NCI-H1436 treated with DMSO at 0.1 percent for 48 hours (cell line): ENCODE measurements at places on chromosomes 16 and 17.

DNA sequence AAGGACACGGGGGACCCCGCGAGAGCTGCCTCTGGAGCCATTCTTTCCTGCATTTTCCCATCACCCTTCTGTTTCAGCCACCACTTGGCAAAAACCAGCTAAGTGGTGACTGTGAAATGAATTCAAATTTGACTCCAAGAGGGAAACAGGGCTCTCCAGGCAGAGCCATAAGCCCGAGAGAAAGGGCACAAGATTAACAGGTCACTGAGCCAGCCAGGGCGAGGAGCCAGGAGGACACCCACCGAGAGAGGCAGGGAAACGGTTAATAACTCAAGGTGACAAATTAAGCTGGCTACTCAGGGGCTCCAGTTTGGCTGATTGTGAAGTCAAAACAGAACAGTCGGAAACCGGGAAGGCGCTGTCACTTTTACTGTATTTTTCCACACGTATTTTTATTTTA is 67.8 kb upstream of the SOX9 start:
- no peak for DNase-seq

- no peak for DNase-seq
Measured at GRCh38 chr17:41421116-41421515, 3.3 kb downstream of the KRT37 start.

DNA sequence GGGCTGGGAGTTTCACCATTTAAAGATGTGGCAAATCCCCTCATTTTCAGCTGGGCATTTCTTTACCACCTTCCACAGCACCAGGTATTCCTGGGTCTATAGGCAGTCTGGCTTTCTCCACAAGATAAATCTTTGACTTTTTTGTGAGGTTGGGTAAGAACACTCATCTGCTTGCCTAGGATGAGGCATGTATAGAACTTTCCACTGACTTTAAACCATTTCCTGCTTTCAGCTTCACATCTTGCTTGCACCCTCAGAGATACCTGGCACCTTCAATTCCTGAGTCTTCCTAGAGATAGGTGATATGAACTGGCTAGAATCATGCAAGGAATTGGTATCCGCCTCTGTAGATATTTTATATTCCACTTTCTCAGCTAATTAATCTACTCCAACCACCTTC is 27.9 kb downstream of the SMURF2 start:
- no peak for DNase-seq

DNA sequence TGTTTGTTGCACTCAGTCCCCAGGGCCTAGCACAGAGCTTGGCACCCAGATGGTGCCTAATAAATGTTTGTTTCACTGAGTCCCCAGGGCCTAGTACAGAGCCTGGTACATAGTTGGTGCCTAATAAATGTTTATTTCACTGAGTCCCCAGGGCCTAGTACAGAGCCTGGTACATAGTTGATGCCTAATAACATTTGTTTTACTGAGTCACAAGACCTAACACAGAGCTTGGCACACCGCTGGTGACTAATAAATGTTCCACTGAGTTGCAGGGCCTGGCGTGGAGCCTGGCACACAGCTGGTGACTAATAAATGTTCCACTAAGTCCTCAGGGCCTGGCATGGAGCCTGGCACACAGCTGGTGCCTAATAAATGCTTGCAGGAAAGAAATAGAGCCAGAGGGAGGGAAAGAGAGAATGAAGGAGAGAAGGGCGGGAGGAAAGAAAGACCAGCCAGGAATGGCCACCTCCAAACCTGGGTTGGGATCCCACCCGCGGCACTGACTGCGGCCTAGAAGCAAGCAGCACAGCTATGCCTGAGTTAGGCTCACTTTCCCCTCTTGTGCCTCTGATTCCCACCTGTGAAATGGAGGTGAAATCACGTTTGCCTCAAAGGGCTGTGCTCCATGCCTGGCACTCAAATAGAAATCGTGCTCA is 7.5 kb downstream of the SLC5A11 start:
- DNase-seq, result no peak

DNA sequence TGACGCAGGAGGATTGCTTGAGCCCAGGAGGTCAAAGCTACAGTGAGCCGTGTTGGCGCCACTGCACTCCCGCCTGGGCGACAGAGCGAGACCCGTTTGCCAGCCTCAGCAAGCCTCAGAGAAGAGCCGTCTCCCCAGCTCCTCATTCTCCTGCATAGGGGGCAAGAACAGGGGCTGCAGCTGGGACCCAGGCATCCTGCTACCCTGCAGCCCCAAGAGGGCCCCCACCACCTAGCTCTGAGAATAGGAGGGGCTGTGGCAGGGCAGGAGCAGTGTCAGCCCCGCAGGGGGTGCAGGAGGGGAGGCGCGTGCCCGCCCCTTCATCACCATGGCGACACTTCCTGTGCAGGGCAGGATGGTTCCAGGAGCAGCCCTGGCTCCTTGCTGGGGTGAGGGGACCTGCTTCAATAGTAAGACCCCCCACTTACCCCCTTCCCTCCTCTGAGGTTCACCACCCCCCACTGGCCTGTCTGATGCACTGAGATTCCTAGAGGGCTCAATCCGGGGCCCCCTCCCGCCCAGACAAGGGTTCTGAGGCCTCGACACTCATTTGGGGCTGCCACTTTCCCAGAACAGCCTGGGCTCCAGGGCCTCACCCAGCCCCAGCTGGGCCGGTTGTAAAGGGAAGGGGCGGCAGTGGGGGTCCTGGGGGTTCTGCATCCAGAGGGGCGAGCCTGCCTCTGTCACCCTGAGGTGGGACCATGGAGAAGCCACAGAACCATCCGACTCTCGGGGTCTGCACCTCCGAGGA is 20.2 kb downstream of the VASN start:
- no peak for DNase-seq

- DNase-seq, result no peak
Measured at GRCh38 chr17:48246612-48247011, 139.0 kb downstream of the SNX11 start.

GRCh38 chr17:83062818-83063671 is 16.4 kb upstream of the METRNL start:
- DNase-seq, result no peak

DNA sequence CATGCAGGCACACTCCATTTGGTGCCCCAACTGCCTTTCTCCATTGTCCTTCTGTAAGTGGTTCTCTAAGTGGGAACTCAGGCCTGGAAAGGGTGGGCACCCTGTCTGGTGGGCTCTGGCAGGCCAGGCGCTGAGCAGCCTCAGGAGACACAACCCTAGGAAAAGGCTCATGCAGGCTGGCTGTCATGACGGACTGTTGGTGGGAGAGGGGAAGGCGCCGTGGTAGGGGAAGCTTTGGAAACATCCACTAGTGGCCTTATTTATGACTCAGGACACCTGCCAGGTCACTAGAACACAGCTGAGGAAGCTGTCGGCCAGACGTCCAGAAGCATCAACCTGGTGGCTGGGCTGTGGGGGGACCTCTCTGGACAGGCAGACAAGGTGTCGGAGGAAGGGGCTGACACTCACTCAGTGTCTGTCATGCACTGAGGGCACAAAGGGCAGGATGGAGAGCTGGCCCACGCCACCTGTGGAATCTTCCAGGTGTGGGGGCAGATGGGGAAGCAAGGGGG is 216.0 kb downstream of the SEC14L1 start:
- no peak for DNase-seq

- DNase-seq, result no peak
Measured at GRCh38 chr17:79379700-79380445, 231.0 kb downstream of the RBFOX3 start.
